ENCODE measurements at places on chromosomes 12 and 14.

DNA sequence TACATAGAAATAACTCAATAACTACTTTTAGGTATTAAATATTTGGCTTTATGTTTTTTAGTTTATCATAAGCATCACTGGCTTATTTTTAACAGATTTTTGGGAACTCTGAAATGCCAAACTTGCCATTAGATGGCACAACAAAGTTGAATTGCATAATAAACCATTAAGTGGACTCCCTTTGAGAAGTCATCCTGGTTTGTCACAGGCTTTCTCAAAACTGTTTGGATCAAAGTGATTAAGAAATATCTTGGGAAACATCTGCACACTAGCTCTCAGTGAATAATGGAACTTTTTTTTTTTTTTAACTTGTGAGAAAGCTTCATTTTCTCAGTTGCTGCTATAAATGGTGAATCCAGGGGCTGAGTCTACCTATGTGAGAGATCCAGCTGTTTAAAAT lies 4.3 kb downstream of the SLC16A7 start:
- no peak for DNase-seq

- DNase-seq, result no peak
Observed at GRCh38 chr14:64326502-64326901, 32.3 kb upstream of the ESR2 start.

DNA sequence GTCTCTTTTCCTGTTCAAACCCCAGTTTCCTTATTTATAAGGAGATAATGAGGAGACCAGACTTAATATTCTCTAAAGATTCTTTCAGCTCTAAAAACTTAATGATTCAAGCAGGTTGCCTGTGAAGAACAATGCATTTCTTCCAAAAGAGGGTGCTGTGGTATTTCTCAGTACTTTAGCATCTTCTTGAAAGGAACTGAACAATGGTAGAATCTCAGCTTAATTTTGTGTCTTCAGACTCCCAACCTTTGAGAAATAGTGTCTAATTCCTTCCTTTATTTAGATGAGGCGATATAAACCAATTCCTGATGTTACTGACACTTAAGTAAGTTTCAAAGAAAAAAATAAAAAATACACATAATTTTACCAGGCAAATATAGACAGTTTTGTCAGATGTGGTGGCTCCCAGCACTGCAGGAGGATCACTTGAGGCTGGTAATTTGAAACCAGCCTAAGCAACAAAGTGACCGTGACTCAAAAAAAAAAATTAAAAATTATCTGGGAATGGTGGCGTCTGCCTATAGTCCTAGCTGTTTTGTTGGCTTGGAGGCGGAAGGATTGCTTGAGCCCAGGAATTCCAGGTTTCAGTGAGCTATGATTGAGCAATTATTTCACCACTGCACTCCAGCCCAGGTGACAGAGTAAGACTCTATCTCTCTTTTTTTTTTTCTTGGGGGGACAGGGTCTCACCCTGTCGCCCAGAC lies 76.9 kb upstream of the PSMA6 start:
- DNase-seq, result no peak

DNA sequence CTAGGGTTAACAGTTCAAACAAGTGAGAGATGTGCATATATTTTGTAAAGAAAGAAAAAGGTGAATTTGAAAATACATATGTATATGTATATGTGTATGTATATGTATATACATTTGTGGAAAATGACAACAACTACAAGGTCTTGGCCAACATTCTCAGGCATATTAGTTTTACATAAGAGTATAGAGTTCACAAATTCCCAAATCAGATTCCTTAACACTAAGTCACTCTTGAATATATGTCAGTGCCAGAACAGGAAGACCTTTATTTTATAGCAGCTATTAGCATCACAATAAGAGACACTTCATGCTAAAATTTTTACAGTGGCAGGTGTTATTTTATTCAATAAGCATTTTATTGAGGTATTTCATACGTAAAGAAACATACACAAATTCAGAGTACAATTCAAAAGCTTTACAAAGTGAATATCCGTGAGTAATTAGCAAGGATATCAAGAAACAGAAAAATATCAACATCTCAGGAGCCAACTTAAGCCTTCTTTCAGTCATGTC lies 179.7 kb downstream of the SLC6A15 start:
- DNase-seq, result no peak

DNA sequence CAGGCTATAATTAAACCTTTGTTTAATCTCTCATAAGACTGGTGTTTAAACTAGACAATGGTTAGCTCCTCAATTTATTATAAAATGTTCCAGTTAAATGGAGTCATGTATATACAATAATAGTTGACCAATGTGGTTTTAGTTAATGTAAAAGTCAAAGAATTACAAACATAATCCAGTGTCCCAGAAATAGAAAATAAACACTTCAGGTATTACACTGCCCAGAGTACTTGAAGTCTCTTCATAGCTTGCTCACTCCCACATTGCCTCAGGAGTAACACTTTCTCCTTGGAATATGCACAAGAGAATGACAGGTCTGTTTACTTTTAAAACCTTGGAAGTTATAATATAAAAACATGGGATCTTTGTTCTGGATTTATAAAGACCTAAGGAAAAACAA lies 60.5 kb downstream of the SLC38A1 start:
- no peak for DNase-seq

DNA sequence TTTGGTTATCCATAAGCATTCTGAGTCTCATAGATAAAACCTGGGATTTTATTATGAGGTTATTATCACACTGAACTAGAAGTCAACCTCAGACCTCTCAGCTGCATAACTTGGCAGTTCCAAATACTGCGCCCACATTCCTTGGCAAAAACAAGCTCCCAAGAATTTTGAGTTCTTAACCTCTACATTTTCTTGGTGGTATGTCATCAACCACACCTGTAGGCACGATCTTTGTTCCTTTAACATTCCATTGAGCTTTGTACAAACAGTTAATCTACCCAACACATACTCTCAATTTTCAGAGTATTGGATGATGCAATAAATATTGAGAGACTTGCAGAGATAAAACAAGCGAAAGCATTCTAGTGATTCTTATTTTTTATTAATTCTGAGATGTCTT lies 371.8 kb upstream of the PRICKLE1 start:
- no peak for DNase-seq

DNA sequence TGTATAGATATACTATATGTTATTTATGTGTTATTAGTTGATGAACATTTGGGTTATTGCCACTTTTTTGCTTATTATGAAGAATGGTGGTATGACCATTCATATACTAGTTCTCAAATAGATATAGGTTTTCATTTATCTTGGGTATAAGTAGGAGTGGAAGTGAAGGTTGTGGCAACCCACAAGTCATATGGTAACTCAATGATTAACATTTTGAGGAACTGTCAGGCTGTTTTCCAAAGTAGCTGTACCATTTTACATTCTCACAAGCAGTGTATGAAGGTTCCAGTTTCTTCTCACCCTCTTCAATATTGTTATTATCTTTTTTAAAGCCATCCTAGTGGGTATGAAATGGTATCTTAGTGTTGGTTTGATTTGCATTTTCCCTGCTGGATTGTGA lies 19.0 kb upstream of the MSRB3 start:
- no peak for DNase-seq

Data from stimulated activated CD4-positive, alpha-beta T cell treated with anti-CD3 and anti-CD28 coated beads, TNF-alpha, amount 100 ng/mL, for 48 hours (primary cell).